ENCODE measurements at places on chromosomes 12 and 14. TPM values are rescaled to one million over a fixed set of nuclear protein-coding genes. Genes with fewer than 3 reads are reported as not detected.

MSRB3 gene
- polyA plus RNA-seq: 3.9 TPM

DNA sequence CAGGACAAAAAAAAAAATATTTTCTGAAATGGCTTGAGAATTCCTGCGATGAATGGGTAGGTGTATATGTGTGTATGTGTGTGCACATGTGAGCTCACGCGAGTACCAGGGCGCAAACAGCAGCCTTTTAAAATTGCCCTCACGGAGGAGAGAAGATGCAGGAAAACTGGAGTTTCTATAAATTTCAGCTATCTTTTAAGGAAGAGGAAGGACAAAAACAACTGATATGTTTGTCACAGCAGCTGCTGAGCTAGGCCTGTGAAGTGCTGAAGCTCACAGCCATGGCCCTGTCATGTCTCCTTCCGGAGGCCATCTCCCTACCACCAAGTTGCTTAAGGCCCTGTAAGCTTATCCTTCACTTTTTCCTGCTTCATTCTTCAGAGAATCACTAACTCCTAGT is 40.8 kb downstream of the DUSP16 start:
- DNase-seq: no peak

- DNase-seq: no peak
Measured at GRCh38 chr12:90235642-90236041, 527.0 kb upstream of the ATP2B1 start.

- no peak for DNase-seq
Measured at GRCh38 chr14:60514378-60514740, 5.4 kb downstream of the SIX6 start.

SYT1 gene
- 0.19 TPM for polyA plus RNA-seq

GRCh38 chr12:114917307-114917706 is 233.3 kb upstream of the TBX3 start:
- DNase-seq: no peak

AQP2 gene
- 0.31 TPM for polyA plus RNA-seq

DNA sequence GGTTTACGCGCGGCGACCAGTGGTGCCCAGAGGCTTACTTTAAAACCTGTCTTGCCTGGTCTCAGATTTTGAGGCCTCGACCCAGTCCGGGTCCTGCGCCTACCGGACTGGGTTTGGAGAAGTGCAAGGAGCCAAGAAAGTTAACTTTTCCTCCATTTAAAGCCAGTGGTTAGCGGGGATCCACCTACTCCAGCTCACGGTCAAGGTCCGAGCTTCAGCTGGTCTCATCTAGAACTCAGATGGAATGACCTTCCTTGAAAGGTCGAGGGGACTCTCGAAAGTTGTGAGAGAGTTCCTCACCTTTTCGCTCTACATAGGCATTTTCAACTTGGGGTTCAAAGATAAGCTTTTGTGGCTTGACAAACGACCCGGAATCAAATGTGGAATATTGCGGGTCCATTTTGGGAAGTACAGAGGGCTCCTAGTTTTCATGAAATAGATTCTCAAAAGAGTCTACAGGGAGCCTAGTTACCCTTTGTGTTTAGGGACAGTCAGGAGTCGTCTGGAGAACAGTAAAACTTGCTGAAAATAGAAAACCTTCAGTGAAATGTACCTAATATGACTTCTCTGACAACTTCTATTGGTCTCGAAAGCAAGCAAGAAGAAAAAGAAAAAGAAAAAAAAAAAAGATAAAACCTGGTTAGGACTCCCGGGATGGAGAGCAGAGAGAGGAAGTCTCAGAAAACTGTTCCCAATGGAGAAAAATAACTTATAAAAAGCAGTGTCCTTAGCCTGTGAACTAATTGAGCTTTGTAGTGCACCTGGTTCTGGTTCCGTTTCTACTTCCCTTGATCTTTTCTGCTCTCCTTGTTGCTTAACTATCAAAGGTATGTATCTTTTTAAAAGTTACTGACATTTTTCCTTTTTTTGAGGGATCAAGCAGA is 1.4 kb downstream of the KCNMB4 start:
- DNase-seq: no peak

GRCh38 chr12:49108958-49109404 is 1.7 kb downstream of the LMBR1L start:
- peak; percentile 31 for DNase-seq

DNA sequence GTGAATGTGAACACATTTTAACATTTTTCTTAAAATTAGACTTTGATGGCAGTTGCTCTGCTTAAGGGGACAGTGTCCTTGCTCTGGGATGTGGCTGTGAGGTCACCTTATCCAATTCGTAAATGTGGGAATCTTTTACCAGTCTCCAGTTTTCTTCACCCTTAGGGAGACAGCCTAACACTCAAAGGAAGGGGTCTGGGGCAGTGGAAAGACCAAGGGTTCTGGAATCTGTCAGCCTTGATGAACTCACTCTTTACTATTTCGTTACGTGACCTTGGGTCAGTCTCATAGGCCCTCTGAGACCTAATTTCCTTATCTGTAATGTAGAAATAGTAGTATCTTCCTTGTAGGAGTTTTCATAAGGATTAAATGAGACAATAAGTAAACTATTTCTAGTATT is 245.6 kb upstream of the ATP2B1 start:
- no peak for DNase-seq

DNA sequence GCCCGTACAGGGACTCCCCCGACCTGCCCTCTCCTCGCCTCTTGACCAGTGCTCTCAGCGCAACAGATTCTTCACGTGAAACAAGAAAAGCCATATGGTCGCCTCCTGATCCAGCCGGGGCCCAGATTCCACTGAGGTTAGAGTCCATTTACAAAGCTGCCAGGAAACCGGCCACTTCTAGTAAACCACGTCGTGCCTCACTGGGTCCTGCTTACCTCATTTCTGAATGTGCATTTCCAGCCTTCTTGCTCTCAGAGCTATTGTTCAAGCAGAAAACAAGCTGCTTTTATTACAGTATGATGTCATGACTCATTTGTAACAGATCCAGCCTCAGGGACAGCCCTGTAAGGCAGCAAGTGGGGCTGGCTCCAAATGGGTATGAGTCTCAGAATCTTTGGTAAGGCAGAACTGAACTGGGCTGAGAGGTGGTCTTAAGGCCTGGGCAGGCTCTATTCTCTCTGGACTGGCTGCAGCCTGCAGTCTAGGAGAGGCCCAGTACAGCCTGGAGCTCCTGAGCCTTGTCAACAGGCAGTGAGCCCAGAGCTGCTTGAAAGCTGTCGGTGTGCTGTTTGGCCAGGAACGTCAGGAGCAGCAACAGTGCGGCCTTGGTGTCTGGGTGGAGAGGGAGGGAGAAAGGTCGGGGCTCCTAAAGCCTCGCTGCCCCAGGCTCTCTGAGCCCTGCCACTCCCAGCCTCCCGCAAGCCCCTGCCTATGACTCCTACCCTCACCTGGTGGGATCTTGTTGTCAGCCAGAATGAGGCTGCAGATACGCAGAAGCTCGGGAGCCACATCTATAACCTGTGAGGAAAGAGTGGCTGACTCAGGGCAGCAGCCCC is 8.3 kb downstream of the REC8 start:
- no peak for DNase-seq

TBX5 gene
- polyA plus RNA-seq: 0.02 TPM

TRHDE gene
- polyA plus RNA-seq: 2.2 TPM

KRT5 gene
- 1.6 TPM for polyA plus RNA-seq

DNA sequence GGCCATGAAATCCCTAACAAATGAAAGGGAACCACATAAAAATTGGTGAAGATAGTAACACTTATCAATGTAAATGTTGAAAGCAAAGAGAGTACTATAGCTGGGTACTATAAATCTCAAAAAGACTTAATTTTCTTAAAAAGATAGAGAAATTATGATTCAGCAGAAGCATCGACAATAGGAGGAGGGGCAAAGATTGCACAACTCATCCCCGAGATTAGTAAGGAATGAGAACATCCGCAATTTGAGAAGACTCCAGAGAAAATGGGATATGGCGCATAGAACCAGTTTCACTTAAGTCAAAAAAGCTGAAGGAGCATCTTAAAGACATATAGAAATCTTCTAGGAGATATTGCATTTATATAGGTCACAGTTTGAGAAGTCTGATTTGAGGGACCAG is 220.2 kb upstream of the SLC16A7 start:
- no peak for DNase-seq

DNA sequence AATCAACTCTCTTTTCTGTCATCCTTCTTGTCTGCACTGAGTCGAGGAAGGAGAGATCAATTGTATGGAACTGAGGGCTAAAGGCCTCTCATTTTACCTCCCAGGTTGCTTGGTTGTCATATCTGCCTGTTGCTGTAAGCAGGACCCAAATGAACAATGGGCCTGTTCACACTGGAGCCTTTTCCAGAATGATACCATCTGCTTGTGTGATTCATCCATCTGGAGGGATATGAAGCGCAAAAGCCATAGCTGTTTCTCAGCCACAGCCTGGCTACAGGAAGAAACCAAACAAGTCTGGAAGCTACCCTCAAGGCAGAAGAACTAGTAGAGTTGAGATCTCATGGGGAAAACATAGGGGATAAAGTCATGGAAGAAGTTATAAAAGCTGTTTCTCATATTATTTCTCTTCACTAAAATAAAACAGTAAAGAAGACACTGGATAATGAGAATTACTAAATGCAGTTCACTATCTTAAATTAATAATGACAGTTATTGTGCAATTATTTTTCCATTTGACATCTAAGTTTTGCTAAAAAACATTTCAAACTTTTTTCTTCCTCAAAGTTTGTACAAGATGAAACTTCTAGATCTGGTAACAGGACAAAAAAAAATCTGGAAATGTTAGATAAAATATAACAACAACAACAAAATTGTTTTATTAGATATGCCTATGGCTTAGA is 106.3 kb downstream of the SPTSSA start:
- DNase-seq: no peak
